ENCODE measurements at places on chromosomes 16 and 17.
A peak's percentile ranks its signal among the peaks of the same experiment; 100 is the strongest.

- no peak for DNase-seq
These were observed 43.3 kb downstream of the RANBP10 start for GRCh38 chr16:67763066-67763465.

GRCh38 chr16:80580109-80580832, 39.5 kb downstream of the DYNLRB2 start:
- no peak for DNase-seq

- no peak for DNase-seq
These were observed 59.7 kb downstream of the GRIN2A start for GRCh38 chr16:10122546-10122945.

- DNase-seq, result no peak
These were observed 3.8 kb upstream of the DEF8 start for GRCh38 chr16:89944773-89945172.

DNA sequence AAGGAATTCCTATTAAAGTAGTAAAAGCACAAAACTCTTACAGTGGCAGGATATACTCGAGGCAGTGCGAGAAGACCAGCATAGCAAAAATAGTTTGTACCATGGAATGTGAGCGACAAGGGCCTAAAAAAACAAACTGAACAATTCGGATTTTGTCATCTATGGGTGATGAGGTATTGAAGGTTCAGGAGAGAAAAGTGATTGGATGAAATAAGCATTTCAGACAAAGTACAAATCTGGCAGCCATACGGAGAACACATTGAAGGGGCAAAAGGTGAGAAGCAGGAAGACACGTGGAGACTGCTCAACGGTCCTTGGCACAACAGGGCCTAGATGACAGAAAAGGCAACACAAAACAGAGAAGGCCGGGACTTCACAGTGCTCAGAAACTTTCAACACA, 22.5 kb downstream of the MYH10 start:
- DNase-seq, result no peak

GRCh38 chr17:50221864-50222545, 20.6 kb upstream of the COL1A1 start:
- no peak for DNase-seq

DNA sequence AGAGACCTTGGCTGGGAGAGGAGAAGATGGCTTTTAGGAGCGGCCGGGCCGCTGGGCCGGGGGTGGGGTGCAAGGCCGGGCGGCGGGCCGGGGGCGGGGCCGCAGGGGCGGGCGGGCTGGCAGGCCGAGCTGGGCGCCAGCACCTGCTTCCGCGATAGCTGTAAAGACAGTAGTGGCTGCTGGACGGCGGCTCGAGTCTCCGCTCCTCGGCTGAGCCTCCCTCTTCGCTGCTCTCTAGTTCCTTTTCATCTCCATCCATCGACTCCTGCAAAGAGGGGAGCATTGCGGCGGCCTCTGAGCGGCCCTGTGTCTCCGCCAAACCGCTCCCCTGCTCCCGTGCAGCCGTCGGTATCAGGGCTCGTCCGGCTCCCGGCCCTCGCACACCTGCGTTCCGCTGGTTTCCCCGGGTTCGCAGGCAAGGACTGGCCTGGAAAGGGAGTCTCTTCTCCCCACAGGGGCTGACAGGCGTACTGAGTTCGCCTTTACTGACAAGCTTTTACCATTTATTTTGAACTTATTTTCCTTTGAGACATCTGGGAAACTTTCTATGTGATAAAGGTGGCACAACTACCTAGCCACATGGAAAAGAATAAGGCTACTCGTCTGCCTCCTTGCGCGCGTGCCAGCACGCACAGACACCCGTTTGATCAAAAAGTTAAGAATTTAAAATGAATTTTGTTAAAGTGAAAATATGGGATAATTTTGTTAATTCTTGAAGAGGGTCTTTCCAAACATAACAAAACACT, at the start of gene C17orf75:
TSS of gene C17orf75 (minus strand) at position 317 of the 746 bp plus-strand sequence. CDS start at position 283, 34 bp downstream.
- peak; percentile 73 for DNase-seq

GRCh38 chr17:36869856-36870719, 67.2 kb upstream of the LHX1 start:
- no peak for DNase-seq

DNA sequence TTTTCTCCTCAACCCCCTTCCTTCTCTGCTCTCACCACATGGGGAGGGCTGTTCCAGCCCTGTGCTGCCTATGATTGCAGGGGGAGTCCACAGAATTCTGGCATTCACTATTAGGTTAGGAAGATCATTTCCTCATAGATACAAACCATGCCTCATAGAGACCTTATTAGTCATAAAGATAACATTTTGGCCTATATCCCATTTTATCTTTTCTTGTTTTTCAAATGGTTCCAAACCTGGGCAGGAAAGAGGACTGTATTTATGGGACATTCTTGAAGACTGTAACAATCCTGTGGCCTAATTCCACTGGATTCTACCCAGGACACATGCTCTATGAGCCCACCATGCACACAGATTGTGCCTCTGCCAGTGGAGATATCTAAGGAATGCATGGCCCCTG, 51.7 kb downstream of the ASIC2 start:
- no peak for DNase-seq

- DNase-seq, result no peak
These were observed 11.4 kb upstream of the CCL1 start for GRCh38 chr17:34374457-34374856.

DNA sequence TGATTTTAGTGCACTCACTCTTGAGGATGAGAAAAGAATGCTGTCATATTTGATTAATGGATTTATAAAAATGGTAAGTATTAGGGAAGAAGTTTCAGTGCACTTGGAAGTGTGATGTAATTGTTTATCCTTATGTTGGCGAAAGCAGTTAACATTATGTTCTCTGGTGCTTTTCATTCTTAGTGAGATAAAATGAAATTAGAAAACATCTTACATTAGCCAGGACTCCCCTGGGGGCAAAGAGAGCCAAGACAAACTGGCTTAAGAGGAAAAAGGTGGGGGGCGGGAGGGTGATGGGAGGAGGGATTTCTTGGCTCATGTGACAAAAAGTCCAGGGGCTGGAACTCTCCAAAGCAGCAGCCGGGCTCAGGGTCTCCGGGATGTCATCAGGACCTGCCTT, 73.2 kb downstream of the KNOP1 start:
- no peak for DNase-seq

- no peak for DNase-seq
These were observed 1.9 kb downstream of the CMC2 start for GRCh38 chr16:81004646-81005353.

- DNase-seq, result no peak
These were observed 134.7 kb downstream of the SNX29 start for GRCh38 chr16:12111223-12111622.

GRCh38 chr16:49588026-49588425, 214.4 kb downstream of the C16orf78 start:
- no peak for DNase-seq

DNA sequence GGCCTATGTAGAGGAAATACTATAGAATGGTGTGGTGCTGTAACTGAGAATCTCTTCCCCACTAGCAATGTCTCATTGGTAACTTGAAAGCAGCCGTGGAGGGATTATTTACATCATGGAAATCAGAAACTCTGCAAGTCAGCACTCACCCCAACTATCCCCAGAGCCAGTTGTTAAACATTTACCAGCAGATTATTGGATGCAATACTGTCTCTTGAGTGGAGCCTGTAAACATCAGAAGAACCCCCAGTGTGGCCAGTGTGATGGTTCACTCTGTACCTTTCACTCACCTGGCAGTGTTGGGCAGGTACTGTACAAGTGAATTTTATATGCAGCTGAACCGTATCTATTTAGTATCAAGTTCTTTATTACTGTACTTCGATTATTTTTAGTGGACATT, 299.8 kb upstream of the SALL1 start:
- DNase-seq, result no peak

- DNase-seq, result no peak
These were observed 99.9 kb upstream of the CORO6 start for GRCh38 chr17:29722411-29723198.

GRCh38 chr16:13439766-13440165, 480.2 kb upstream of the ERCC4 start:
- no peak for DNase-seq

DNA sequence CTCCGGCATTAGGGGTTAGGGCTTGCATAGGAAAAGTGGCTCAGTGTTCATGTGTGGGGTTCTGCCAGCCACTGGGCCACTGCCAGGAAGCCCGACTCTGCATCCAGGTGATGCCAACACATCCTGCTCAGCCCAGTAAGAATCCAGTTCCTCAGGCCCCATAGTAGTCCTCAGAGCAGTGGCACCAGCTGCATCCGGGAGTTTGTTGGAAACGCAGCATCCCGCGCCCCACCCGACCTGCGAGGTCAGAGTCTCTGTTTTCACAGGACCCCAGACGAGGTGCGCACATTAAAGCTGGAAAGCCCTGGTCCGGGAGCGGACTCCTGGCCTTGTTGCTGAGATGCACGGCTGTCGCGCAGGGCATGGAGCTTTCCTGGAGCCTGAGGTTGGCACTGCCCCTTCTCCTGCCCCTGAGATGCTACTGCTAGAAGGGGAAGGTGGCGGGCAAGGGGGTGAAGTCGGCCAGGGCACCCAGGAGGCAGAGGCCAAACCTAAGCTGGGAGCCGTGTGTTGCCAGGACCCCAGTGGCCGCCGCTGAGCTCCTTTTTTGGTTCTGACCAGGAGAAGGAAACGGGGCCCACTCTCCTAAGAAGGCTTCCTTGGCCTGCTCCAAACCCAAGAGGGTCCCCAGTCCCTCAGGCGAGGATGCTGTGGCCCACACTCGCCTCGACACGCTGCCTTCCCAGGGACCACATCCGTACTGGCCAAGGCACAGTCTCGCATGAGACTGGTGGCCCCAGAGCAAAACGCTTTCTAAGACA, 44.4 kb downstream of the NOS2 start:
- no peak for DNase-seq

GRCh38 chr16:85607321-85607765, 5.8 kb upstream of the GSE1 start:
- no peak for DNase-seq

DNA sequence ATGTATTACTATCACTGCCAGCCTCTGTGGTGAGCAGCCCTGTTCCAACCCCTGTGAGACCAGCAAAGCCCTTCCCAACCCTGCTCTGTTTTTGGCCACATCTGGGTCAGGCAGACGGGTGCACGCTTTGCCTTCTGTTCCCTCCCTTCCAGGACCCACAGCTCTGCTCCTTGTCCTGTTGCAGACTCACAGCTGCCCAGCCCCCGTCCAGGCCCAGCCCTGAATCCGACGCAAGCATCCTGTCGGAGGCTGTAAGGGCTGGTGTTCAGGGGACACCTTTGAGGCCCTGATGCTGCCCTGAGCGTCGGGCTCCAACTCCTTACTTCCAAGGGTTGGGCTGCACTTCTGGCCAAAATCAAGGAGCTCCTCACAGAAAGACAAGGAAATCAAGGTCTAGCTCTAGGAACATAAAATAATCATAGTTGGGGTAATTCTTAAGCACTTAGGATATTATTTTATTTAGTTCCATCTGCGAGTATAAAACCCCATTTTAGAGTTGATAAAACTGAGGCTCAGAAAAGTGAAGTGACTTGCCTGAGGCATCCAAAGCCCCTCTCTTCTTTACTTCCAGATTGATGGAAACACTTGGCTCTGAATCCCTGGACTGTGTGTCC, 14.3 kb upstream of the SRCIN1 start:
- no peak for DNase-seq

DNA sequence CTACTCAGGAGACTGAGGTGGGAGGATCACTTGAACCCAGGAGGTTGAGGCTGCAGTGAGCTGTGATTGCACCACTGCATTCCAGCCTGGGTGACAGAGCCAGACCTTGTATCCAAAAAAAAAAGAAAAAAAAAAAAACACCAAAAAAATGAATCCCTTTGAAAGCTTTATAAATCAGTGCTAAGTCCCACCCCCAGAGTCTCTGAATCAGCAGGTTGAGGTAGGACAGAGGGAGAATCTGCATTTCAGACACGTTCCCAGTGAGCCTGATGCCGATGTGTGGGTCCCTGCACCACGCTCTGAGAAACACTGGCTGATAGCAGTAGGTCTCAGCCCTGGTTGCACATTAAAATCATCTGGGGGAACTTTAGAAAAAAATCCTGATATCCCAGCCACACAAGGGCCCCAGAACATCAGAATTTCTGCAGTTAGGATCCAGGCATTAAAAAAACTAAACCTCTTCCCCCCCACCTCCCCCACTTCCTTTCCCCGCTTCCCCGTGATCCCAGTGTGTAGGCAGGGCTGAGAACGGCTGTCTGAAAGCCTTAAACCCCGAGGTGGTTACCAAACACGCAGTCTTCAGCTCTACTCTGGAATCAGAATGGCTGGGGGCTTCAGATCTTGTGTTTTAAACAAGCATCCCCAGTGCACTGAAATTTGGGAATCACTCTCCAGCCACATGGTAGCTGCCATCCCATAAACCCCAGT, 27.3 kb upstream of the GPRC5B start:
- DNase-seq, result no peak

- DNase-seq, result no peak
These were observed 86.8 kb upstream of the HSBP1 start for GRCh38 chr16:83720981-83721380.

- no peak for DNase-seq
These were observed 24.2 kb downstream of the FAM117A start for GRCh38 chr17:49739641-49740271.

- DNase-seq, result no peak
These were observed 53.0 kb downstream of the GPRC5B start for GRCh38 chr16:19831678-19832077.

DNA sequence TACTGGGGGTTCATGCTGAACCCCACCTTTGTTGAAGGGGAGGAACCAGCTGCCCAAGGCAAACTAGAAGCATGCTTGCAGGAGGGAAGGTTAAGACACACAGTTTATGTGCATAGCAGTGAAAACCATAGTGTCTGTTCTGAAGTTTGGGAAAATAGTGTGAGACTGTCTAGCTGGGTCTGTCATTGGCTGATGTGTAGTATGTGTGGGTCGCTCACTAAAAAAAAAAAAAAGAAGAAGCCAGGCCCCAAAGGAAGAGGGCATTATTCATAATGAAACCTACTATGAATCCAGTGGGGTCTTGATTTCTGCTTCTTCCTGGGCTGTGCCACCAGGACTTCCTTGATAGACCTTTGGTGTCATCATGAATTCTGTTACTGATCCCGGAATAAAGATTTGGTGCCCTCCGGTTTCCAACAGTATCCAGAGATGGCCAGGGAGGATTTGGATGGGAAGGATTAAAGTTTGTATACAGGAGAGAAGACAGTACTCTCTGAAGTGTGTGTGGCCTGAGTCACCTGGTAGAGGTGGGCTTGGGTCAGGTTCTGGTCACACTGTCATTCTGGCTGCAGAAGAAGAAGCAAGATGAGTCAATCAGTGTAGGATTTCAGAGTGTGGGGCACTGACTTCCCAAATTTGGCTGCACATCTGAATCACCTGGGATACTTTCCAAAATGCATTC, 220.3 kb downstream of the PRKCA start:
- no peak for DNase-seq

GRCh38 chr16:7397901-7398300, 65.3 kb downstream of the RBFOX1 start:
- DNase-seq, result no peak

GRCh38 chr16:80682421-80683070, 121.9 kb downstream of the CDYL2 start:
- DNase-seq, result no peak

- DNase-seq, result no peak
These were observed 5.7 kb downstream of the GPR179 start for GRCh38 chr17:38338053-38338452.

- no peak for DNase-seq
These were observed 4.9 kb downstream of the MT1F start for GRCh38 chr16:56662357-56663354.

Data from hippocampal formation (tissue), 2 donors.